CD14-positive monocyte (primary cell): ENCODE measurements at places on chromosomes 13 and 19.

GRCh38 chr13:76131551-76131950 lies 495.4 kb downstream of the LMO7 start:
- no peak for DNase-seq

GRCh38 chr13:102399791-102400674 lies 1.8 kb downstream of the FGF14 start:
- DNase-seq: no peak

- no peak for DNase-seq
These were observed 54.8 kb upstream of the ZNF536 start for GRCh38 chr19:30317403-30317802.

DNA sequence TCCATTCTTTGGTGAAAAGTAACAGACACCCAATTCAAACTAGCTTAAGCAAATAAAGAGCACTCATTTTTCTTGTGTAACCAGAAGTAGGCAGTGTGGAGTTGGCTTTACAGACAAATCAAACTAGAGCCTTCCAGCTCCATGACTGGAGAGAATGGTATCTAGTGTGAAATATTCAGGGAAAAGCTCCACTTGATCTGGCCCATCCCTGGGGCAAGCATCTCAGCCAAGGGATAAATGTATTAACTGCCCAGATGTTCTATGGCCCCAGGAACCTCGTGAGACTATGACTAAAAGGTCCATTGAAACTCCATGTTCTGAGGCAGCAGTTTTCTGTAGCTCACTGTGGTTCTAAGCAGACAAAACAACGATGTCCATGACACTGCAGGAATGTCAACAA lies 49.9 kb downstream of the TBC1D4 start:
- no peak for DNase-seq

- no peak for DNase-seq
These were observed 16.0 kb downstream of the KCTD15 start for GRCh38 chr19:33812388-33813330.

DNA sequence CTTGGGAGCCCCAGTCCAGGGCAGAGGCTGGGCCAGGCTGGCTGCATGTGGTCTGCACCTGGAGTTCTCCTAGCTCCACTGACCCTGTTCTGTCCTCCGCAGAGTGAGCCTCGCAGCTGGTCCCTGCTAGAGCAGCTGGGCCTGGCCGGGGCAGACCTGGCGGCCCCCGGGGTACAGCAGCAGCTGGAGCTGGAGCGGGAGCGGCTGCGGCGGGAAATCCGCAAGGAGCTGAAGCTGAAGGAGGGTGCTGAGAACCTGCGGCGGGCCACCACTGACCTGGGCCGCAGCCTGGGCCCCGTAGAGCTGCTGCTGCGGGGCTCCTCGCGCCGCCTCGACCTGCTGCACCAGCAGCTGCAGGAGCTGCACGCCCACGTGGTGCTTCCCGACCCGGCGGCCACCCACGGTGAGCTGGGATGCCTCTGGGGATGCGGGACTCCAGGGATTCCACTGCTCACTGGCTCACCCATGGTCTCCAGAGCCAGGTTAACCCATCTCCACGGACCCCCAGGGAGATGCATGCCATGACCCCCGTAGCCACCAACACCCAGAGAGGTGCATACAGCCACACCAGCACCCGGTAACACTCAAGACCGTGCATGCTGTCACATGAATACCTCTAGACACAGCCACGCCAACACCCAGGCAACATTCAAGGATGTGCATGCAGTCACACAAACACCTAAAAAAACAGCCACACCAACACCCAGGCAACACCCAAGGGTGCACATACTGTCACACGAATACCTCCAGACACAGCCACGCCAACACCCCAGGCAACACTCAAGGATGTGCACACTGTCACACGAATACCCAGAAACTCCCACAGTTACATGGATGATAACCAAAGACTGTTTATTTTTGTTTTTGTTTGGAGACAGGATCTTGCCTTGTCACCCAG lies 8.2 kb downstream of the PKN1 start:
- no peak for DNase-seq

DNA sequence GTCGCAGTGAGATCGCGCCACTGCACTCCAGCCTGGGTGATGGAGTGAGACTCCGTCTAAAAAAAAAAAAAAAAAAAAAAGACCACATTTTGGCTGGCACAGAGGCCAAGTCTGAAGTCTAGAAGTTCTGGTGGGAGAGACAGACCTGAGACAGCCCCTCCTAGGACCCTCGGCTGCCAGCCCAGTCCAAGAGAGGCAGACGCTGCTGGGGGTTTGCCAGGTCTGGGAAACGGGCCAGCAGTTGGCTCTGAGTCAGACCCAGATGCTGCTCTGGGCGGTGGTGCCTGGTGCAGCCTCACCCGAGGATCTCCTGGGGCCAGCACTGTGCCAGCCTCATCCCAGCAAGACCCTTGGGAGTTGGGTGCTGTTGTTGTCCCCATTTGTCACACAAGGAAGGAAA lies 5.8 kb downstream of the FCHO1 start:
- no peak for DNase-seq

DNA sequence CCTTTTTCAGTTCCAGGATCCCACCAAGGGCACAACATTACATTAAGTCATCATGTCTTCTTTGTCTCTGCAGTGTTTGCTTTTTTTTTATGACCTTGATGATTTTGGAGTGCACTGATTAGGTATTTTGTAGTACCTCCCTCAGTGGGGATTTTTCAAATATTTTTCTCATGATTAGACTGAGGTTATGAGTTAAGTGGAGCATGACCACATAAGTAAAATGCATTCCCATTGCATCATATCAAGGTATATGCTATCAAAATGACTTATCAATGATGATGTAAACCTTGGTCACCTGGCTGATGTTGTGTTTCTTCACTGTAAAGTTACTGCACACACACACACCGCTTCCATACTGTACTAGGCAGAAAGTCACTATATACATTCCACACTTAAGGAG lies 96.7 kb upstream of the TRPC4 start:
- DNase-seq: no peak

GRCh38 chr13:45120967-45121831 lies 889 bp downstream of the GTF2F2 start:
- DNase-seq: peak; percentile 12

DNA sequence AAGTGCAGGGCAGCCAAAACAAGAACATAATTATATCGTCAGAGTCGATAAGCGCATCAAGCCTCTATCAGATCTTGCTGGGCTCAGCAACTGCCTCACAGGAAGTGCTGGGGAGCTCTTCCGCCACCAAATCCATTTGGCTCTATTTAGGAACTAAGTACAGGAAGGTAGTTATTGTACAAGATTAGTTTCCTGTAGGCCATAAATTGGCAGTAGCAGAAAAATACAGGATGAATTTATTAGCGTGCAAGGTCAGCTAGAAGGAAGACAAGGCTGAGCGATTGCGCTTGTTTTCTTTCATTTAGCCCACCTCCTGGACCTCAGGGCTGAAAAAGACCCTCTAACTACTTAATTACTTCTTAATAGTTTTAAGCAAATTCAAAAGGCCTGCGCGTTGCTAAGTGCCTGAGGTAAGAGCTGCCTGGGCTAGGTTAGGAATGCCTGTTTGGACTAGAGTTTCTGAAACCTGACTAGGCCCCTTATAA lies 118.5 kb downstream of the IRS2 start:
- peak; percentile 13 for DNase-seq

GRCh38 chr19:1956868-1957492 lies 16.0 kb downstream of the CSNK1G2 start:
- no peak for DNase-seq

- no peak for DNase-seq
These were observed 16.3 kb upstream of the PARP4 start for GRCh38 chr13:24528816-24529398.

DNA sequence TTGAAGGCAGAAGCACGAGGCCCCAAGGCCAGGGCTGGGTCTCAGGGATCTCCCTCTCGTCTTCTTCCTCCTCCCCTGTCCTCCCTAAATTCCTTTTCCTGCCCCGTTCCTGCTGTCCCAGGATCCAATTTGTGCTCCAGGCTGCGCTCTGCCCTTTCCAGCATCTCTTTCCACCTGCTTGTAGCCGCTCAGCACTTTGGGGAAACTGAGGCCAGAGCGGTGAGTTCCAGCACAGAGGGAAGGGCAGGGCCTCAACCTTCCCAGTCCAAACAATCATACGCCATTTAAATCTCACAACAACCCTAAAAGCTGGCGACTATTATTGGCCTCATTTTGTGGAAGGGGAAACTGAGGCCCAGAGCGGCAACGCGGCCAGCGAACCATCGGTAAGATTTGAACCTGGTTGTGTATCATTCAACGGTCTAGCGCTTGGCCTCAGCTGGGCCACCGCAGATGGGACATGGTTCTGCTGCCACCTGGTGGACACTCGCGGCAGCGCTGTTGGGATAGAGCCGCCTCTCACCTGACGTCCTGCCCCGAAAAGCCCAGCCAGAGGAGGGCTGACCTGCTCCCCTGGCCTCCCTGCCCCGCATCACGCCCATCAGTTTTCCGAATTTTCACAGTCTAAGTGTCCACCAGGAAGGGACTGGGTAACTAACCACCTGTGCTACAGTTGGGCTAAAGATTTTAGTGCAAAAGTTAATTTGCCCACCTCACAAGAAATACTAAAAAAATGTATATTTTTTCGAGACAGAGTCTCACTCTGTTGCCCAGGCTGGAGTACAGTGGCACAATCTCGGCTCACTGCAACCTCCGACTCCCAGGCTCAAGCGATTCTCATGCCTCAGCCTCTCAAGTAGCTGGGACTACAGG lies 4.2 kb upstream of the RPL18A start:
- peak; percentile 75 for DNase-seq

DNA sequence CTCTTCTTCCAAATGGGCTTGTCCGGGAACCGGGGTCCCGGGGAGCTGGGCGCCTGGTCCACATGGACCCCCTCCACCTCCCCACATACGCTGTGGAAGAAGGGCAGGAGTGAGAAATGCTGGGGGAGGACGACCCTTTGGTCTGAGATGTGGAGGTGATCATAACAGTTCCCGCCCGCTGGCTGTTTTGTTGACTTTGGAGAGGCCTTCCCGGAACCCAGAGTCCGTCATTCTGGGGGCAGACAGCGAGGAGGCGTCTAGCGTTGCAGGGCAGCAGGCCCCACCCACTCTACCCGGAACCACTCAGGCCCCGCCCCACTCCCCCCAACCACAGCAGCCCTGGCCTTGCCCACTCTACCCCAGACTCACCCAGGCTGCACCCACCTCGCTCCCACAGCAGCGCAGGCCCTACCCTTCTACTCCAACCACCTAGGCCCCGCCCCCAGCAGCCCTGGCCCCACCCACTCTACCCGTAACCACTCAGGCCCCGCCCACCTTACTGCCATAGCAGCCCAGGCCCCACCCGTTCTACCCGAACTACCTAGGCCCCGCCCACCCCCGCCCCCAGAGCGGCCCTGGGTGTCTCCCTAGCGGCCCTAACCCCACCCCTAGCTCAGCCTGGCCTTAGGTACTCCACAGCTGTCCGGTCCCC lies 7.1 kb downstream of the GPR108 start:
- DNase-seq: no peak

- DNase-seq: no peak
These were observed 8.4 kb downstream of the EGLN2 start for GRCh38 chr19:40807147-40808020.

DNA sequence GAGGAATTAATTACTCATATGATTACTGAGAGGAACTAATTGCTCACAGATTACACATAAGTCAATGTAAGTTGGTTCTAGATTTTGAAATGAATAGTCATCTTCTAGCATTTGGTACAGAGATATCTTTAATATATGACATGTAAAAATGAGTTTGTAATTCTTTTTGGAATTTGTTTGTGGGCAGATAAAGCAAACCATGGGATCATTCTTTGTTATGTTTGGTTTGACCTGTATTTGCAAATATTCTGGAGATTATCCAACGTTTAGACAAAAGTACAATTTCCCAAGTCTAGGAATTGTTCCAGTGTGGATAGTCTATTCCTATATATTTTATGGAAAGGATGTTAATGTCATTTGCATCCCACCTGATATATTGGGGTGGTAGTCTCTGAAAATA lies 309.6 kb upstream of the EDNRB start:
- DNase-seq: no peak

DNA sequence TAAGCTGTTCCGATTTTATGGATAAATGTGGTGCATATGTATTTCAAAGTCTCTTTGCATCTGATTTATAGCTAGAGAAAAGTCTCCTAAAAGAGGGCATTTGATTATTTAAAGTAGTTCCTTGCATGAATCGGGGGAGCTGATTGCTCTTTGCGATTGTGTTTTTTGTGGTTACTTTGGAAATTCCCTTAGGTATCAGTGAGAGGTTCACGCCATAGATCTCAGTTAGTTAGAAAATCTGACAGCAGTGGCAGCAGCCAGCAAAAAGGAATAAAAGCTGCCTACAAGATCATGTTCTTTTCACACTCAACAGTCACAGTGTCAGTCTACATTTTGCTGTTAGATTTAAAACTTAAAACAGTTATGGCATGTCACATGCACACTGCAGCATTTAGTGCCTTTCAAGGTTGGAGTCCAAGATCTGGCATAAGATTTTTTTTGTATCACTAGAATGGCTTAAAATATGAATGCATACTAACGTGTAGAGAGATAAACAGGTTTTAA lies 436.5 kb upstream of the PCDH20 start:
- no peak for DNase-seq

DNA sequence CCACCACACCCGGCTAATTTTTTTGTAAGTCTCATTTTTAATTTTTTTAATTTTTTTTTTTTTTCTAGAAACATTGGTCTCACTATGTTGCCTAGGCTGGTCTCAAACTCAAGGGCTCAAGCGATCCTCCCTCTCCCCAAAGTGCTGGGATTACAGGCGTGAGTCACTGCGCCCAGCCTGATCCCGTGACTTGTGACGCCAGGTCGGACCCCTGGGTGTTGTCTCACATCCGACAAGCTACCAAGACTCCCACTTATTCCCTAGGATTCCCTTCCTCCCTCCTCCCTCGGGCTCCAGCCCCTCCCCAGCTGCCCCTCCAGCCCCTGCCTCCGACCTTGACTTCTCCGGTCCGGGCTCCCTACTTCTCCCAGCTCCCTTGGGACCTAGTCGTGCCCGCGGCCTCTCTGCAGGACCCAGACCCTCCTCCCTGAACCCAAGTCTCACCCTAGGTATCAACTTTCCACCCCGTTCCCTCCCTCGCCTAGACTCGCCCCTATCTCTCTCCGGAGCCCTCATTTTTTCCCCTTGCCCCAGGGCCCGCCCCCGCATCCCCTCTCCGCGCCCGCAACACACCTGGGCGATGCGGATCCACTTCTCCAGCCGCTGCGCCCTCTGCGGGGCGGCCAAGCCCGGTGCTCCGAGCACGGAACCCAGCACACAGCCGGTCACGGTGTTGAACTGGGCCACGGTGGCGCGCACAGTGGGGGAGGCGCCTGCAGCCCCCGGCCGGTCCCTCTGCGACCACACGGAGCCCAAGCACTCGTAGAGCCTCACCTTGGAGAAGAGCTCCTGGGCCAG lies 13.1 kb downstream of the RGL3 start:
- no peak for DNase-seq

- DNase-seq: no peak
These were observed 665.0 kb upstream of the SLITRK6 start for GRCh38 chr13:86464193-86464592.

- DNase-seq: peak; percentile 59
These were observed 591.9 kb downstream of the DACH1 start for GRCh38 chr13:71274923-71275608.

GRCh38 chr13:38758277-38758676 lies 71.4 kb downstream of the FREM2 start:
- no peak for DNase-seq

- no peak for DNase-seq
These were observed 37.8 kb downstream of the KLF5 start for GRCh38 chr13:73096638-73097037.
